Stimulated activated CD8-positive, alpha-beta memory T cell treated with anti-CD3 and anti-CD28 coated beads, Interleukin-4, amount 100 ng/mL, for 1 hour (primary cell): ENCODE measurements at places on chromosomes 16 and 17.

GRCh38 chr17:11086646-11087340 lies 154.2 kb upstream of the SHISA6 start:
- DNase-seq, result no peak

- DNase-seq, result no peak
Observed at GRCh38 chr17:6488008-6488539, 43.8 kb downstream of the PIMREG start.

GRCh38 chr17:29674281-29674680 lies 51.6 kb upstream of the CORO6 start:
- DNase-seq, result no peak

GRCh38 chr17:2195729-2196128 lies 107.9 kb downstream of the SMG6 start:
- DNase-seq, result no peak

GRCh38 chr16:81816351-81816750 lies 37.3 kb downstream of the PLCG2 start:
- no peak for DNase-seq

GRCh38 chr16:49967012-49967559 lies 57.9 kb upstream of the CNEP1R1 start:
- no peak for DNase-seq

GRCh38 chr16:22705799-22706198 lies 108.2 kb upstream of the HS3ST2 start:
- DNase-seq, result no peak

DNA sequence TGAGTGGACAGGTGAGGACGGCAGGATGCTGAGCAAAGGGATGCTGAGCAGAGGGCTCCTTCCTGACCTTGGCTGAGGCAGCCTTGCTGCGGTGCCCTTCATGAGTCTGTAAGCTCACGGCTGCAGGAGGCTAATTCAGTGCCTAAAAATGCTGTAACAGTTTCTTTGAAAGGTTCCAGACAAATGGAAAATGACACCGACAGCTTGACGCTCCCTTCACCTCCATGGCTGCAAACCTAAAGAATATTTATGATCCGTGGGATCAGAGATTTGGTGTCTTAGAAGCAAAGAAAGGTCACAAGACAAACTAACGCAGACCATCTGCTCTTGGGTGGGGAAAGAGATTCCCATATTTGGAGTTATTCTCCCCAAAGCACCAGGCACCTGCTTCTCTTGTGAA lies 28.0 kb downstream of the TOM1L2 start:
- DNase-seq, result no peak

DNA sequence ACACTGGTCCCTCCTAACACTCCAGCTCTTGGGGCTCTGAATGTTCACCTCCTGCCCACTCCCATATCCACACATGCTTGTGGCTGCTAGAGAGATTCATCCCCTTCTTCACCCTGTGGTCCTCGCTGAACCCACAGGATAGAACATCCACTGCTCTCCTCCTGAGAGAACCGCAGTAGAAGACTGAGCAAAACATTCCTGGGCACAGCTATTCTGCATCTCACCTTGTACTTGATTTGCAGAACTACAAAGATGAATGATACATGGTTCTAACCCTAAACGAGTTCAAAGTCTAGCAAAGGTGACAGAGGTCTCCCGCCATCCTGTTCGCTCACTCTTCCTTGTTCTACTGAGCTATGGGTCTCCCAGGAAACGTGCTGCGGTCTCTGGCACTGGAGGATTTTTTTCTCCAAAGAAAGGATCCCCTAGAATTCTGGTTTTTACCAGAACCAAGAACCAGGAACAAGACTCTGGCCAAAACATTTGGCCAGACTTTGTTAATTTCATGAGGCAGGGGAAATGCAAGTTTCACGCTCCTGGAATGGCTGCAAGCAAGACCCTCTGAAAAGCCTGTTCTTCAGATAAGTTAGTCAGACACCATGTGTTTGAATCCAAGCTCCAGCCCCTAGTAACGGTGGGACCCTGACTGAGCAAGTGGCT lies 39.5 kb downstream of the TMEM114 start:
- no peak for DNase-seq

- DNase-seq, result no peak
Observed at GRCh38 chr17:15109608-15110007, 155.5 kb downstream of the PMP22 start.

DNA sequence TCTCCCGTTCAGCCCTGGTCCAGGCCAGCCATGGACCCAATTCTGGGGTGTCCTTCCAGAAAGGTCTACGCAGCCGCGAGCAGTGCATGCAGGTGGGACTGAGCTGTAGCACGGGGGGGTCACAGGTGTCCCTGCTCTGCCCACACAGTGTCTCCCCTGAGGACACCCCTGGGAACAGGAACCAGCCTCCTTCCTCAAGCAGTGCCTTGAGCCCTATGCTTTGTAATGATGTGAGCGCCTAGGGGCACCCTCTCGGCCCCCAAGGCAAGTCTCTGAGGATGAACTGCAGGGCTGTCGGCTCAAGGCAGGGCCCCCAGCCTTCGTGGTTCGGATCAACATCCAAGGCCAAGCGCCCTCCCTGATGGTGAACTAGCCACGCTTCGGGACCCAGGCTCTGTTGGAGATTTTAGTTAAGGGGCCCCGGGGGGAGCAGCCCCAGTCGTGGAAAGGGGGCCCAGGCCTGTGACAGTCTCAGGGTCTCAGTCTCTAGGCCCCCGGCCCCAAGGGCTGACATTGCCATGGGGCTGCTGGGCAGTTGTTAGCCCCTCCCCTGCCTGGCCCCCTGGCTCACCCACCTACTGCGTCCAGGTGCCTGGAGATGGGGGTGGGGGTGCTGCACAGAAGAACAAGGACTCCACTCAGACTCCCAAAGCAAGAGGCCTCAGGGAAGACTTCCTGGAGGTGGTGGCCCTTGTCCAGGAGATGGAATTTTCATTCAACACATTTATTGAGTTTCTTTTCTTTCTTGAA lies 2.3 kb downstream of the IL17C start:
- no peak for DNase-seq

- DNase-seq, result no peak
Observed at GRCh38 chr17:19384723-19385391, 2.1 kb downstream of the MFAP4 start.

DNA sequence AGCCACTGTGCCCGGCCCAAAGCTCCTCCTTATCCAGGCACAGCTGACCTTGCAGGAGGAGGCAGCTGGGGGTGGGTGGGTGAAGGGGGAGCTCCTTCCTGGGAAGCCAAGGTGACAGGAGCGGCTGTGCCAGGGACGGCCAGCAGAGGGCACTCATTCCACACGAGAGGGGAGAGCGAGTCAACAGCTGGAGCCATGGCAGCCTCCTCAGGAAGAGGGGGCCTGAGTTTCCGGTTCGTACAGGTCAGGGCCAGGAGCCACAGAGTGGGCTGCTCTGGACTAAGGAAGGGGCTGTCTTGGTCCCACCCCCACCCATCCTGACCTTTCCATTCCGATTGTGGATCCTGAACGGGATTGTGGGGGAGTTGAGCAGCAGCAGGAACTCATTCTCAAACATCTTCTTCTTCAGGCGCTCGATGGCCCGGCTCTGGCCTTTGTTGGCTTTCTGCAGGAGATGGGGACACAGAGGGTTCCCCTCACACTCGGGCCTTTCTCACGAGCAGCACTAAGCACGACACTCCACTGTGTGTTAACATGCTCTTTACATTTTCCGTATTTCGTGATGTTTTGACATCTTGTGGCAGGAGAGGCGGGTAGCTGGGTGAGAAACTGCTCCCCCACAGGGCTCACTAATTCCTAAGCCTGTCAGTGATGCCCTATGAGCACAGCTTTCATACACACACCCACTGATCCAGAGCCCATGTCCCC lies 61.6 kb downstream of the TIMM22 start:
- no peak for DNase-seq

DNA sequence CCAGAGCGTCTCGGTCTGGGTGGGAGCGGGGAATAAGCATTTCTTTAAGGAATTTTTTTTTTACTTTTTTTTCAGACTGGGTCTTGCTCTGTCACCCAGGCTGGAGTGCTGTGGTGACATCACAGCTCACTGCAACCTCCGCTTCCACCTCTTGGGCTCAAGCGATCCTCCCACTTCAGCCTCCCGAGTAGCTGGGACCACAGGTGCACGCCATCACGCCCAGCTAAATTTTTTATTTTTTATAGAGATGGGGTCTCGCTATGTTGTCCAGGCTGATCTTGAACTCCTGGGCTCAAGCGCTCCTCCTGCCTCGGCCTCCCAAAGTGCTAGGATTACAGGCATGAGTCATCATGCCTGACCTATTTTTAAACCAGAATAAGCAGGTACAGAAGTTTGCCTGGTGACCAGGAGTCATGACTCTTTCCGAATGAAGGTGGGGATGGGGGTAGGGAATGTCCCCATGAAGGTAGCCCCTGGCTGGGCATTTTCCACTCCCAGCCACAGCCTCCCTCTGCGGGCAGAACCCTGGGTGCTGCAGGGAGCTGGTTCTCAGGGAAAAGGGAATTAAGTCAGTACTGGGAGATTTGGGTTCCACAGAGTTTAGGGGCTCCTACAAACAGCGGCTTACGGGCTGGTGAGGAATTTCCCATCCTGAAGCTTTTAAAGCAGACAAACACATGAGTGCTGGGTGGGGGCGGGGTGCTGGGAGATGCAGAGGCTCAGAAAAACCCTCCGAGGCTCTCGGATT lies 48.3 kb downstream of the TBC1D16 start:
- DNase-seq, result no peak

GRCh38 chr17:34451313-34451712 lies 88.3 kb upstream of the CCL1 start:
- no peak for DNase-seq

DNA sequence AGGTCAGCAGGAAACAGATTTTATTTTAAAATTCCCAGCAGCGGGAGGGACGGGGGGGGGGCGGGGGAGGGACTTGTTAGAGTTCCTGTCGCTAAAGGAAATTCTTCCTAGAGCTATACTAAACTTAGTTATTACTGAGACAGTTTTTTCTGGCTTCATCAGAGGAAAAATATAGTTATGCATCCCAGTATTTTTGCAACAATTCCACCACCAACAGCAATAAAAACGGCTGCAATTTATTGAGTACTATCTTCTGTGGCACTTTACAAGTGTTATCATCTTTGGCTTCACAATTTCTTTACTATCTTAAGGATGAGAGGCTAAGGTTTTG lies 6.9 kb upstream of the DHRS7B start:
- DNase-seq, result no peak

DNA sequence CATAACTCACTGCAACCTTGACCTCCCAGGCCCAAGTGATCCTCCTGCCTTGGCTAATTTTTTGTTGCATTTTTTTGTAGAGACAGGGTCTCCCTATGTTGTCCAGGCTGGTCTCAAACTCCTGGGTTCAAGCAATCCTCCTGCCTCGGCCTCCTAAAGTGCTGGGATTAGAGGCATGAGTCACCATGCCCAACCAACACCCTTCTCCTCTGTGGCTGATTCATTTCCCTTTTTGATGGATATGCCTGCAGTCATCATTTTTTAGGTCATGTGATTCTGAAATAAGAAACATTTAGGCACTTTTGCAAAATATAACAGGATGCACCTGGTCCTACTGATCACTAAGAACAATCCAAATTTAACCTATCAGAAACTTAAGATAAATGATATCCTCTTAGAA lies 44.0 kb upstream of the YPEL2 start:
- DNase-seq, result no peak

DNA sequence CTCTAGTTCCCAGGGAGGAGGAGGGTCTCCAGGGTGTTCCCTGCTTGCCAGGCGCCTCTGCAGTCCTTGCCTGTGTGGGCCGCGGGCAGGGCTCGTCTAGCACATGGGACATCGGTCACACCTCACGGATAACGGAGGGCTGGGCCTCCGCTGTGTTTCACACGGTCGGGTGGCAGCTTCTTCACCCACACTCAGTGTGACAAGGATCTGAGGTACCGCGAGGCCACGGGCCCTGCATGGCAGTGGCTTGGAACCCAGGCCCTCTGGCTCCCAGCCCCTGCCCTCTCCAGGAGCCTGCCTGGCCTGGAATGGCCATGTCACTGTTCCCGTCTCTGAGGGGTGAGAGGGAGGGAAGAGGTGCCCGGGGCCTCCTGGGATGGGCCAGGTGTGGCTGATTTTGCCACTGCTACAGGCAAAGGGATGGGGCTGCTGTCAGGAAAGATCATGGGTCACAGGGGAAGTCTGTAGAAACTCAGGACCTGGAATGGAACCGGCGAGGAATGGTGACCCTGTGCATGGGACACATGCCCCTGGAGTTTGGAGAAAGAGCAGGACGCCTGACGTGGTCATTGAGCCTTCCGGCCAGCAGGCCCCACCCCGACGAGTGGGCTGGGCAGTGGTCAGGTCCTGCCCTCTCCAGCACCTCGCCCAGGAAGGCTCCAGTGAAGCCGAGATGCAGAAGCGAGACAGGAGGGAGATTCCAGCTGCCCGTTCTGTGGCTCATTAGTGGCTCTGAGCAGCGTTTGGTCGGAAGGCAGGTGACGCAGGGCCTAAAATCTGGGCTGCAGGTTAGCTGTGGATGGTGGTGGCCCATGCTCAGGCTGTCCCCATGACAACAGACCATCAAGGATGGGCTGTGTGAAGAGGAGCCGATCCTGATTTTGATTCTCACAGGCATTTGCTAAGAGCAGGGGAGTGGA lies 76.5 kb upstream of the GSE1 start:
- no peak for DNase-seq

GRCh38 chr17:72466606-72467005 lies 345.8 kb downstream of the SOX9 start:
- no peak for DNase-seq

DNA sequence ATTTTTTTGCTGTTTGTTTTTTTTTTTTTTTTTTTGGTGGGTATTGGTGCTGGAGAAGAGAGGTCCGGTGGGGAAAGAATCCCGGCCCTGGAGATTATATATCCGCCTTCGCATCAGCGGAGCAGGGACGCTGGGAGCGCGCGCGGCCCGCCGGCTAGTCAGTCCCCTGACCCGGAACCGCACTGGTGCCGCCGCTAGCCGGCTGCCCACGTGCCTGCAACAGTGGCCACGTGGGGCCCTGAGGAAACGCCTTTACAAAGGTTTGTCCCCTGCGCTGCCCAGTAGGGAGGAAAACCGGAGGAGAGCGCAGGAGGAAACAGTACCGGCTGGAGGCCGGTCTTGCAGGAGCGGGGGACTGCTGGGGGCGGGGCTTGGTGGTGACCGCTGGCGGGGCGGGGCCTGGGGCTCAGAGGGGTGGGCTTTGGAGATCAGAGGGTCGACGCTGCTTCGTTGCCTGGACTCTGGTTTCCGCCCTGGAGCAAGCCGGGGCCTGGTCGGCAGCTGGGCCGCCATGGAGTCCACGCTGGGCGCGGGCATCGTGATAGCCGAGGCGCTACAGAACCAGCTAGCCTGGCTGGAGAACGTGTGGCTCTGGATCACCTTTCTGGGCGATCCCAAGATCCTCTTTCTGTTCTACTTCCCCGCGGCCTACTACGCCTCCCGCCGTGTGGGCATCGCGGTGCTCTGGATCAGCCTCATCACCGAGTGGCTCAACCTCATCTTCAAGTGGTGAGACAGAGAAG lies at the start of gene G6PC3:
G6PC3 (plus strand) TSS at position 281 of the 743 bp plus-strand sequence; CDS start at position 512, 231 bp downstream.
- DNase-seq, result peak; percentile 54

DNA sequence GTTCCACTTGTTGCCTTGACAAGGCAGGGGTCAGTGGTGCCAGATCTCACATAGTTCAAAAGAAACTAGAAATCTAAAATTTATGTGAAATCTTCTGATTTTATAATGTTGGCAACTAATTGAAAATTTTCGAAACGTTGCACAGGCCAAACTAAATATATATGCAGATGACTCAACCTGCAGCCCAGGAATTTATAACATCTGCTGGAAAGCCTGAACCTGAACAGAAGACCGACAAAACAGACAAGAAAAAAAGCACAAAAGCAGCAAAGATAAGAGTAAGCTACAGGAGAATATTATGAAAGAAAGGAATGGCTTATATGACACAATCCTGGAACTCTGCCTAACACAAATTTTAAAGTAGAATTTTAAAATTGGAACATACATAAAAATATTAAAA lies 207.6 kb downstream of the CEP112 start:
- no peak for DNase-seq
